Muscle of leg (tissue), 16 donors: ENCODE measurements at places on chromosomes 6 and 20.

GRCh38 chr6:83708546-83708969, 343 bp downstream of the SNAP91 start:
- DNase-seq = peak; percentile 23

DNA sequence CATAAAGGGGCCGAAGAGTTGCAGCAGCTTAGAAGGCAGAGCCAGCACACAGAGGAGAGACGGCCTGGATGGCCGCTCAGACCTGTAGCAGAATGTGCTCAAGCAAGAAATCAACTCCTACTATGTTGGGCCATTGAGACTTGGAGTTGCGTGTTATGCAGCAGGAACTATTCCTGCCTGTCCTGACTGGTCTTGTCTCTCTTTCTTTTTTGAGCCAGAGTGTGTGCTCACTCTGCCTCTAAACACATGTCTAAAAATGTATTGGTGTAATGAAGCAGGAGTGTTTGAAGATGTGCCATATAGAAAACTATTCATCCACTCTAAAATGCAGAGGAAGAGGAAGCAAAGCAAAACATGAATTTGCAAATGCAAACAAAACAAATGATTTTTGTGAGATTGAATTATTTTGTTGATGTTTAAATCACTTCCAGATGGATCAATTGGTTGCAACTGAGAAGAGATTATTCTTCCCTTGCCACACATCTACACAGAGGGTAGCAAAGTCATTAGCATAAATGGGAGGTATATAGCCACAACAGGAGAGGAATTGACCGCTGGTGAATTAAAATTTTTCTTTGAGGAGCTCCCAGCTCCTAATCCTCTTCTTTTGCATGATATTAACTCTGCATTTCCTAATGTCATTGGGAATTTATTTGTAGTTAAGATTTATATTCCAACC, 20.4 kb upstream of the SYNJ2 start:
- DNase-seq = no peak

GRCh38 chr20:47125508-47125757, 230.8 kb downstream of the EYA2 start:
- peak; percentile 81 for DNase-seq

- peak; percentile 93 for DNase-seq
Observed at GRCh38 chr6:135938576-135939207, 87.2 kb downstream of the PDE7B start.

DNA sequence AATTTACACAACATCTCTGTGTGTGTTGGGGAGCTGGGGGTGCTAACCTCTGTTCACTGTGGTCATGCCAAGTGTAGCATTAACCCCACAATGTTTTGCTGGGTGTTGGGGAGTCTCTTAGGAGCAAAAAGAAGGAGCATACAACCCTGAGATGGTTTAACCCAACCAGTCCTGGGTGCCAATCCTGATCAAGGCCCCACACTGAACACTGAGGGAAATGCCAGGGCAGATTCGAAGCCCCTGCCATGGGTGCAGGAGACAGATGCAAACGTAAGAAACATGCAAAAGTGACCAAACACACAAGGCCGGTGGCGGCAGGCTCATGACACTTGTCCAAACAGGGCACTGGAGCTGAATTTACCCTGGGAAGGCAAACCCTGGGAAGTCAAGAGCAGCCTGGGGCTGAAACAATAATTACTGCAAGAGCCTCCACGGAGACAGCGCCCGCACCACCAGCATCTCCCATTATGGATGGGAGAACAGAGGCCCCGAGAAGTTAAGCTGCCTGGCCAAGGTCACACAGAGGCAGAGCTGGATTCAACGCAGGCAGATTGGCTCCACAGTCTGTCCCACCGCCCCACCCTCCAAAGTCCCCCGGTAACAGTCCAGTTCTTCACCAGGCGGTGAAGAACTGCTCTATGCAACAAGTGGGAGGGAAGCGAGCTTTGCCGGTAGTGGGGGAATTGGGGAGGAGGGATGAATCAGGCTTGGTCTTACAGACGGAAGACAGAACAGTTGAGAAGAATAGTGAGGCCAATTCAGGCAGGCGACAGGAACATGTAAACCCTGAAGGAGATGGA, 8.5 kb downstream of the ACSS1 start:
- no peak for DNase-seq

DNA sequence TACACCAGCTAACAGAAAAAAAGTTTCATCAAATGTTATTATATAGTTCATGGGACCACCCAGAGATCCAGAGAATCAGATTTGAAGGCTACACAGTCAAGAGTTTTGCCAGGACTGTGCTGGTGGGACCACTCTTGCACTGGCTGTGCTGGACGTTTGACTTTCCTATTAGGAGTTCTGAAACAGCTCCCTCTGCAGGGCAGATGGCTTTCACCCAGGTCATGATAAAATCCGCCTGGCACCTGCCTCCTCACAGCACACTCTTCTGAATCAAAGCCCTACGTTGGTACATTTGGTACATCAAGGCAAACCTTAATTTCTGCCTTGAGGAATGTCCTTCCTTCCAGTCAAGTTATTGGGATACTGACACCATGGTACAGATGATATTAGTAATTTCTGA, 302.1 kb downstream of the ZNF217 start:
- DNase-seq = no peak

DNA sequence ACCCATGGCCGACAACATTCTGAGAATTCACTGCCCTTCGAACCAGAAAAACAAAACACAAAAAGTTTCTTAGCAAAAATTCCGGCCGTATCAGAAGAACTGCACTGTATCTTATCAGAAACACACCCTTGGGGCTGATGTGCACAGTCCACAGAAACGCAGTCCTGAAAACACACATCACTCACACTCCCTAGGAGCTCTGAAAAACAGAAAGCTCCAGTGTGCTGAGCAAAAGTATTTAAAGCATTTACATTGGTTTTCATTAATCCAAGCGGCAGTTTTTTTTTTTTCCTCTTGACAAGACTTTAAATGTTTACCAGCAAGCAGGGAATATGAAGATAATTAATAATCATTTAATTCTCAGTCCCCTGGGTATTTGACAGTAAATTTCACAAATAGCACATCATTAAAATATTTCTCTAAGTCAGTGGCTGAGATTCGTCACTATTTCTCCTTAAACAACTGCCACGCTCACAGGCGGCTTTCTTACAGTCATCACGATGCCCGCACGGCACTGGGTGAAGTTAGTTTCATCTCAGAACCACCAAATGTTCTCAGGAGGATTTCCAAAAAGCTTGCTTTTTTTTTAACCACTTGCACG, 13.3 kb downstream of the NFATC2 start:
- DNase-seq = no peak

- DNase-seq = no peak
Observed at GRCh38 chr6:135329851-135330803, 149.0 kb downstream of the MYB start.

DNA sequence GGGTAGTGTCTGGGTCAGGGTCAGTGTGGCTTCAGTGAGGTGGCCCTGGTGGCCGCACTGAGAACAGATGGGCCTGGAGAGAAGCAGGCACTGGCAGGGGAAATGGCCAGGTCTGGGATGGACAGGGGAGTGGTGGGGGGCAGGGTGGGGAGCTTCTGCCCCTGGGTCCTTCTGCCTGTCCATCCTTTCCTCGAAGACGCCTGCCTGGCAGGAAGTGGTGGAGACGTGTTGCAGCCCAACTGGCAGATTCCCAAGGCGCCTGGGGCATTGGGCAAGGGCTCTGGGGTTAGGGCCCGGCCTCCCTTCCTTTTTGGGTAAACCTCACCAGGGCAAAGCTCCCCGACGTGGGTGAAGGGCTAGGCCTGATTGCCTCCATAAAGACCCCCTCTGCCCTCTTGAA, 10.4 kb downstream of the SRC start:
- DNase-seq = no peak

DNA sequence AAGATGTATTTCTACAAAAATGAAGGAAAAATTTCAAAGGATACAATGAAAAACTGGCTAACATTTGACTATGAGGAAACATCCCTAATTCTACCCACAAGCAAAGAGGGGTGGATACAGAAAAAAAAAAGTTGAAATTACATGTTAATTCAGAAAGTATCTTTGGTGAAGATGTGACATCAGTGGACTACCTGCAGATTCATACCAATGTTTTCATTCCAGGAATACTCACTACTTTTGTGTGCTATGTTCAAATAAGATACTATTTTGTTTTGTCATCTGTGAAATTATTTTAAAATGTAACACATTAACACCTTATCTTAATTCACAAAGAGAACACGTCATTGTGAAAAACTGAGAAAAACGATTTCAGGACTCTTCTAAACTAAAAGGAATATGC, 159.3 kb upstream of the SHLD1 start:
- no peak for DNase-seq

GRCh38 chr20:51720854-51721253, 47.3 kb downstream of the ATP9A start:
- DNase-seq = no peak

DNA sequence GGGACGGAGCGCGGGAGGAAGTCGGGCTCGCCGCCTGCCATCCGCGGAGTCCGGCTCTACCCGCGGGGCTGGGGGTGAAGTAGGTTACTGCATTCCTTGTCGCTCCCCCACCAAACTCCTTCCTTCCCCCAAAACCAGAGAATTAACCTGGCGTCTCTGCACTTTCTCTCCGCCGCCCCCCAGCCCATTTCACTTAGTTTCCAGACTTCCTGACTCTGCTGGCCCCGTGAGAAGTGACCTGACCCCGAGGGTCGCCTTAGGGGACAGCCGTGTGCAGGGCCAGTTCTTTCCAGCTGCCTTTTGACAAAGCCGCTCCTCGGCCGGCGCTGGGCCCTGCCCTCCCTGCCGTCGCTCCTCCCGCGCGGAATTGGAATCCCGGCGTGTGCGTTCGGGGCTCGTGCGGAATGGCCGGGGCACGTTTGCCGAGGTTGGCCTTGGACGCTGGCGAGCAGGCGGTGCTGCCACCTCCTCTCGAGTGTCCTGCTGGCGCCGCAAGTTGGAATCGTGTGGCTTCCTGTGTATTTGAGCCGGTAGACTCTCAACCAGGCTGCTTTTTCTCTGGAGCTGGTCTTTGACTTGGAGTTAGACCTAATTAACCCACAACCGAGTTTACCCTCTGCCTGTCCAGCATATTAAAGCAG, 650 bp downstream of the DCBLD1 start:
- peak; percentile 64 for DNase-seq

GRCh38 chr6:13655700-13656099, 40.6 kb downstream of the NOL7 start:
- no peak for DNase-seq

- no peak for DNase-seq
Observed at GRCh38 chr6:149963212-149963461, 606 bp upstream of the ULBP1 start.

DNA sequence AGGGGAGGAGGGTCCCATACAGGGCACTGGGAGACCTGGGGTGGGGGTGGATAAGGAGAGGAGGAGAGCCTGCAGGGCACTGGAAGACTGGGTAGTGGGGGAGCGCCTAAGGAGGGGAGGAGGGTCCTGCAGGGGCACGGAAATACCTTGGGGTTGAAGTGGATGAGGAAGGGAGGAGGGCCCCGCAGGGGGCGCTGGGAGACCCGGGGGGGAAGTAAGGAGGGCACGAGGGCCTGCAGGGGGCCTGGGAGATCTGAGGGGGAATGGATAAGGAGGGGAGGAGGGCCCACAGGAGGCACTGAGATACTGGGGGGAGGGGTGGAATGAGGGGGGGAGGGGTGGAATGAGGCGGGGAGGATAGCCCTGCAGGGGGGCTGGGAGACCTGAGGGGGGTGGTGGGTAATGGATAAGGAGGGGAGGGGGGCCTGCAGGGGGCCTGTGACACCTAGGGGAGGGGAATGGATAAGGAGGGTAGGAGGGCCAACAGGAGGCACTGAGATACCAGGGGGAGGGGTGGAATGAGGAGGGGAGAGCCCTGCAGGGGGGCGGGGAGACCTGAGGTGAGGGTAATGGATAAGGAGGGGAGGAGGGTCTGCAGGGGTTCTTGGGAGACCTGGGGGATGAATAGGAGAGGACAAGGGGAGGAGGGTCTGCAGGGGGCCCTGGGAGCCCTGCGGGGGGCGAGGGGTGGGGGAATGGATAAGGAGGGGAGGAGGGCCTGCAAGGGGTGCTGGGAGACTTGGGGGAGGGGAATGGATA, 567 bp upstream of the CTCFL start:
- DNase-seq = no peak

DNA sequence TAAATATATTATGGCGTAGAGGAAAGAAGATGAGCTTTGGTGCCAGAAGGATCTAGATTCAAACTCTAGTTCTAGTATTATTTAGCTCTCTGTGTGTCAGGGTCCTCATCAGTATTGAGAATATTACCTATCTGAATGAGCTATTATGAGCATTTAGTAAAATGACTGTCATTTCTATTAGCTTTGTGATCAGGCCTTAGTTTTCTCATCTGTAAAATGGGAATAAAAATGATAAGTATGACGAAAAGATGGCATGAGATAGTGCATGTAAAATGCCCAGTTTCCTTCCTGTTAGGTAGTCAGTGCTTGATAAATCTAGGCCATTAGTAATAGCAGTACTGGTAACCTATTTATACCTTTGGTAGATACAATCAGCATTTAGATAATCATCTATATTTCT, 35.1 kb downstream of the NOX3 start:
- DNase-seq = no peak

GRCh38 chr6:21802175-21802822, 208.7 kb downstream of the SOX4 start:
- DNase-seq = peak; percentile 83

GRCh38 chr6:10395704-10396546, 18.9 kb downstream of the TFAP2A start:
- DNase-seq = no peak

- no peak for DNase-seq
Observed at GRCh38 chr6:136038531-136038930, 187.0 kb downstream of the PDE7B start.

DNA sequence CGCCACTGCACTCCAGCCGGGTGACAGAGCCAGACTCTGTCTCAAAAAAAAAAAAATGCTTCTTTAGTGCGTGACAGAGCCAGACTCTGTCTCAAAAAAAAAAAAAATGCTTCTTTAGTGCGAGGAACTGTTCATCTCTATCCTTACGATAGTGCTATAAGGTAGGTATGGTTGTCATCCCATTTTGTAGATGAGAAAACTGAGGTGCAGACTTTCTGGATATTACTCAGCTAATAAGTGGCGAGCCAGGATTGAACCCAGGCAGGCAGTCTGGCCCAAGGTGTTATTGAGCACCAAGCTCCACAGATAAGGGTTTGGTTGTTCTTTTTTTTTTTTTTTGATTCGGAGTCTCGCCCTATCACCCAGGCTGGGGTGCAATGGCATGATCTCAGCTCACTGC, 11.9 kb downstream of the MEA1 start:
- no peak for DNase-seq

DNA sequence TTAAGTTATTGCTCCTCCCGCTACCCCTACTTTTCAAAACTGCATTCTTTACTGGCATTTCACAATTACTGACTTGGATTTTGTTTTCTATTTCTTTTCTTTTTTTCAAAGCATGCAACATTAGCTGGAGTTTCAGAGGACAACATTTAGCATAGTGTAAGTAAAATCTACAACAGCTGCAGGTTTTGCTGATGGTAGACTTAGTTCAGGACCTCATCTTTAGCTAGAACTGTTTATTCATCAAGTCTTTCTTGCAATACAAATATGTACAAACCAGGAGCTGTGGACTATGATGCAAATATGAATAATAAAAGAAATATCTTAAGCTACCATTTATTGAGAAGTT, 728 bp upstream of the CEP162 start:
- DNase-seq = no peak

- no peak for DNase-seq
Observed at GRCh38 chr20:12252793-12253192, 335.1 kb downstream of the BTBD3 start.

- no peak for DNase-seq
Observed at GRCh38 chr20:54112221-54112884, 42.0 kb upstream of the BCAS1 start.
